ENCODE measurements at places on chromosomes 13 and 19.

DNA sequence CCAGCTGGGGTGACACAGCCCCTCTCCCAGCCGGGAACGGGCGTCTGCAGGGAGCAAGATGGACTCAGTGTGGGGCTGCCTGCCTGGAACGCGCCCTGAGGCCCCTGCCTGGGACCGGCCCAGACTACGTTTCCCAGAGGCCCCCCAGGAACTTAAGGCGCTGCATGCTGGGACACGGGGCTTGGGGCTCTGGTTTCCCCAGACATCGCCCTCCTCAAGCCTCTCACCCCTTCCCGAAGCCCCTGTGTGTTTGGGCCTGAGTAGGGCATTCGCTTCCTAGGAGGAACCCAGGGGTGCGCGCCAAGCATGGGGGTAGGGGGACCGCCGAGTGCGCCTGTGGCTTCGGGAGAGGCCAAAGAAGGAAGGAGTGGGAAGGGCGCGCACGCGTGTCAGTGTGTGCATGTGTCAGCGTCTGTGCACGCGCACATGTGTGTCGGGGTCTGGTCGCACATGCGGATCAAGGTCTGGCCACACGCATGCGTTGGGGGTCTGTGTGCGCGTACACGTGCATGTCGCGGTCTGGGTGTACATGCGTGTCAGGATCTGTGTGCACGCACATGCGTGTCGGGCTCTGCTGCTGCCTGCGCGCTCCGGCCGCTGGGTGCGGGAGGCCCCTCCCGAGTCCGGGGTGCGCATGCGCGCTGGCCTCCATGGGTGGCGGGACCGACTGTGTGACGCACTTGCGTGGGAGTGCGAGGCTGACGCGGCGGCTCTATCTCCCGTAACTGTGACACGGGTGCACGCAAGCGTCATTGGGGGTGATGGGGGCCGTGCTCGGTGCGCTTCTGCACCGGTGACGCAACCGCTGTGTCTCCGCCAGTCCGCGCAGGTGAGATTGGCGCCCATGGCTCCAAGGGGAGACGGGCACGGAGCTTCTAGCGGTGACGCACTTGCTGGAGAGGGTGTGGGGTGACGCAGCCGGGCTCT, 16.2 kb downstream of the ZNF331 start:
- peak; percentile 56 for DNase-seq

DNA sequence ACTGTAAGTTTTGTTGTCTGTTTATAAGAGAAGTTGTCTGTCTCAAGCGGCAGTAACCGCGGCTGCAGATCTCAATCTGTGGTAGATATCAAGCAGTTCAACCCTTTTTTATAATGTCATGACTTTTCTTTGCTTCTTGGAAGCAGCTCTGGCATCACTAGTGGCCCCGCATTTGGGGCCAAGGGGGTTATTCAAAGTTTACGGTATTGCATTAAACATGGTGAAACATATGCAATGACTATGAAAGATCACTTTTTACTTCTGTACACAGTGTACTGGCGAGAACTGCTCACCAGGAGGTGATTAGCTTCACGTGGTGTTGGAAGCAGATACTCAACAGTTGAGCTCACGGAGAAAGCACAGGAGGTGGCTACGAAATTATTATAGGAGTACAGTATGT, 4.6 kb upstream of the FFAR3 start:
- DNase-seq, result no peak

DNA sequence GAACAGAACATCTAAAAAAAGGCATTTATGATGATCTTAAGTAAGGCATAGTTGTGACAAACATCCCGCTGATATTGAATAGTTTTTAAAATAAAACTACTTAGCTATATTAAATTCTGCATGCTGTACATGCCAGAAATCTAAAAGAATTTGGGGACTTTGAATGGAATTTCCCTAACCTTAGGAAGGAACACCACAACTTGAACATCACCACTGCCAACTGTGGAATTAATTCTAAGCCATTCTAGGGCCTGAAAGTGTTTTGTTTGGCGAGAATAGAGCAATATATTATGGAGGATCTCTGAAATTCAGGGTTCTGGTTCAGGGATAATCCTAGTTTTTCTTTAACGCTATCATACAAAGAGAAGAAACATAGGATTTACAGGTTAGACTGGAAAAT, 17.8 kb upstream of the LATS2 start:
- no peak for DNase-seq

DNA sequence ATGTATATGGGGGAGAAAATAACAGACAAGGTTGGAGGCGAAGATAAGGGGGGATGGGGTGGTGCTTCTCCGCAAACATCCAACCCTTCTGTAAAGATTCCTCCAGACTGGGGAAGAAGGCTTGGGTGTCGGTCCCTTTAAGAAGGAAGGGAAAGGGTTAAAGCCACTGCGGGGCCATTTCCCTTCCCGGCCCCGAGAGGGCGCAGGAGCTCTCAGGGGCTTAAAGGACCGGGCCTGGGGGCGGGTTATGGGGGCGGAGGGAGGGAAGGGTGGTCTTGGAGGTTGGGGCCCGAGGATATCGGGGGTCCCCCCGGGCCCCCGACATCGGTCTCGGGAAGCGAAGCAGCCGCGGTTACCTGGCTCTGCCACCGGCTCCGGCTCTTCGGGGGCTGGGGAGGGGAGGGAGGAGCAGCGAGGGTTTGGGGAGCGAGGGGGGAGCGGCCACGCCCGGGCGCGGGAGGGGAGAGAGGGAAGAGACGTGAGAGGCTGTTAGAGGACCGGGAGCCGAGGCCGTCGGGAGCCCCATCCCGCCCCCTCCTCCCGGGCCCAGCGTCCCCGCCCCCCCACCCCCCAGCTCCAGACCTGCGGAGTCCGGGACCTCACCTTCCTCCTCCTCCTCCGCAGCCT, 2.8 kb downstream of the TNNT1 start:
- DNase-seq, result no peak

DNA sequence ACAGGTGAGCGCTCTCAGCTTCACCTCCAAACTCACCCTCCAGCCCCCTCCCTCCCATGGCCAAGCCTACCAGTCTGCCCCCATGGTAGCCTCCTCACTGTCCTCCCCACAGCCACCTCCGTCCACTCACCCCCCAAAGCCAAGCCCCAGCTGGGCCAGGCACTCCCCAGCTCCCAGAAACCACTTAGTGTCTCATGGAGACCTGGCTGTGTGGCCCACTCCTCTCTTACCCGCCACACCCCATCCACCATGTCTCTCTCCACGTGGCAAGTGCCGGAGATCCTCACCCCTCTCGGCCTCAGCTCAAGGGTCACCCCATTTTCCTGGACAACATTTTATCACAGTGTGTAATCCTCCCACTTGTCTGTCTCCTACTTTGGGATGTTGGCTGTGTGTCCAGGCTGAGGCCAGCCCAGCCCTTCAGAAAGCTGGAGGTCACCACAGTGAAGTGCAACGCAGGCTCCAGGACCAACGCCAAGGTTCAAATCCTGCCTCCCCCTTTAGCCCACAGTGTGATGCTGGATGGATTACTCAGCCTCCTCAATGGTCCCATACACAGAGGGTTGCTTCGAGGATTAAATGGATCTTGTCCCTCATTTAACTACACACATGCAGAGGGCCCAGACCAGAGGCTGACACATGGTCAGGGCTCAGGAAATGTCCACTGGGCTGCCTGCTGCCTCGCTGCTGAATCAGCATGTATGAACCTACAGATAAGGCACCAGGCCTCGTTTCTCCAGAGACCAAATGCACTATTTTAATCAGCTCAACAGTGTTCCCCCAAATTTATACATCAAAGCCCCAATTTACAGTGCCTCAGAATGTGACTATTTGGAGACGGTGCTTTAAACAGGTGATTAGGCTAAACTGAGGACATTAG, 71.3 kb downstream of the CEBPG start:
- no peak for DNase-seq

DNA sequence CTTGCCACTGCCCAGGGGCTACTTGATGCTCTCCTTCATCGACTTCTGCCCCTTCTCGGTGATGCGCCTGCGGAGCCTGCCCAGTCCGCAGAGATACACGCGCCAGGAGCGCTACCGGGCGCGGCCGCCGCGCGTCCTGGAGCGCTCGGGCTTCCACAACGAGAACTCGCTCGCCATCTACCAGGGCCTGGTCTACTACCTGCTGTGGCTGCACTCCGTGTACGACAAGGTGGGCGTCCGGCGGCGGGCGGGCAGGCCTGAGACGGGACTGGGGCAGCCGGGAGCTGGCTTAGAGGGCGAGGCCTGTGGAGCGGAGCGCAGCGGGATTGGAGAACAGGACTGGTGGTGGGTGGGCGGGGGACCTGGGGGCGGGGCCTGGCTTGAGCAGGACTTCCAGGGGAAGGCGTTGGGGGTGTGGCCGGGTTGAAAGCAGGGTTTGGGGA, 12.7 kb upstream of the PSMD8 start:
- DNase-seq, result no peak

GRCh38 chr13:93700115-93700514, 473.5 kb downstream of the GPC6 start:
- DNase-seq, result no peak

GRCh38 chr13:29758531-29759114, 91.8 kb downstream of the UBL3 start:
- no peak for DNase-seq
